ENCODE measurements at places on chromosomes 1 and 21.

- DNase-seq: no peak
Observed at GRCh38 chr1:29179641-29180184, 2.0 kb downstream of the SRSF4 start.

GRCh38 chr1:148362216-148362611, 120.9 kb downstream of the PPIAL4G start:
- no peak for DNase-seq

- DNase-seq: no peak
Observed at GRCh38 chr1:28830814-28831213, 18.8 kb downstream of the OPRD1 start.

DNA sequence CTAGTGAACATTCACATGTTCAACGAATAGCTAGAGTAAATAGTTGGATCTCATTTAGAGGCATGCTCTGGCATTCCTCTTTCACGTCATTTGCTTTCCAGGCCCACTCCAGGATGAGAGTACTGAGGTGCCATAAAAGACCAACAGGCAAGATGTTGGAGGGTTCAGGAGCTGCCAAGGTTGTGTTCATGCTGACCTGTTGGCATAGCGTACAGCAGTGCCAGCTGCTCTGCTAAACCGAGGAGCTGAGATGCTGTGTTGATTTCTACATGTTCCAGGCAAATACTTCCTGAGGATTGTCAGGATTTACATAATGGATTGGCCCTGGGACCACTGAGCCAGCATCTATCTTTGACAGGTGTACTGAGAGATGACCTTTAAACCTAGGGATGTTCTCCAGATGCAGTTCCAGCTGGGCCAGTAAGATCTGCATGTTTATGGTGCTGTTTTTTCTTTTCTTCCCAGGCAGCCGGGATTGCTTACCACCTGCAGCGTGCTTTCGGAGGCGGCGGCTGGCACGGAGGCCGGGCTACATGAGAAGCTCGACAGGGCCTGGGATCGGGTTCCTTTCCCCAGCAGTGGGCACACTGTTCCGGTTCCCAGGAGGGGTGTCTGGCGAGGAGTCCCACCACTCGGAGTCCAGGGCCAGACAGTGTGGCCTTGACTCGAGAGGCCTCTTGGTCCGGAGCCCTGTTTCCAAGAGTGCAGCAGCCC, 66.9 kb downstream of the DISC1 start:
- DNase-seq: no peak

DNA sequence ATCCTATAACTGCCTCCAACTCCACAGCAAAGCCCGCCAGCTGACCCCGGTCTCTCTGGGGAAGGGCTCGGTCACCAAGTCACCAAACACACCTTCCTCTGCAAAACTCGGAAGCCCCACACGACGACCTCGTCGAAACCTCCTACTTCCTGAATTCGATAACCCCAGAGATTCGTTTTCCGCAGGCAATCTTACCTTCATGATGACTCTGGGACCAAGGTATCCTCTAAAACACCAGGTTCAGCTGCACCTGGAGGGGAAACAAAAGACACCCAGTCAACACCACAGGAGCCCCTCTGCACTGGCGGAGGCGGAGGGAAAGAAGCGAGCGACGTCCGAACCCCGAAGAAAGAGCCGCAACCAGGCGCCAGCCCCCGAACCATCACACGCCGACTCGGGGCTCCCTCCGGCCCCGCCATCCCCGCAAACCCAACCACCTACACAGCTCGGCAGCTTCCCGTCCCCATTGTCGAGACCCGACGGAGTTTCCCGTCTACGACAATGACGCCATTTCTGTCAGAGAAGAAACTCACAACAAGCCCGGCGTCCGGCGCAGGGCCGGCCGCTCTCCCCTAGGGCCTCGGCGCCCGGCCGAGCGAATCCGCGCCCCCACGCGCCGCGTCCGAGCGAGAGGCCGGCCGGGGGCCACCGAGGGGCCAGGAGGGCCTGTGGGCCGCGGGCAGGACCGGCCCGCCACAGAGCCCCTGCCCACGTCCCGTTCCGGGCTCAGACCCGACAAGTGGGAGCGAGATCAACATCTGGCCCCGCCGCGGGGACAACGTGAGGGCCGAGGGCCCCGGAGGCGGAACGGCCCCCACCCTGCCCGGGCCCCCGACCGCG, 1.0 kb downstream of the ARID4B start:
- no peak for DNase-seq

GRCh38 chr1:79708646-79709265, 702.2 kb upstream of the ADGRL4 start:
- DNase-seq: no peak

Measured in astrocyte of the cerebellum (primary cell).